CD4-positive, alpha-beta T cell (primary cell): ENCODE measurements at places on chromosomes 2 and 18.

DNA sequence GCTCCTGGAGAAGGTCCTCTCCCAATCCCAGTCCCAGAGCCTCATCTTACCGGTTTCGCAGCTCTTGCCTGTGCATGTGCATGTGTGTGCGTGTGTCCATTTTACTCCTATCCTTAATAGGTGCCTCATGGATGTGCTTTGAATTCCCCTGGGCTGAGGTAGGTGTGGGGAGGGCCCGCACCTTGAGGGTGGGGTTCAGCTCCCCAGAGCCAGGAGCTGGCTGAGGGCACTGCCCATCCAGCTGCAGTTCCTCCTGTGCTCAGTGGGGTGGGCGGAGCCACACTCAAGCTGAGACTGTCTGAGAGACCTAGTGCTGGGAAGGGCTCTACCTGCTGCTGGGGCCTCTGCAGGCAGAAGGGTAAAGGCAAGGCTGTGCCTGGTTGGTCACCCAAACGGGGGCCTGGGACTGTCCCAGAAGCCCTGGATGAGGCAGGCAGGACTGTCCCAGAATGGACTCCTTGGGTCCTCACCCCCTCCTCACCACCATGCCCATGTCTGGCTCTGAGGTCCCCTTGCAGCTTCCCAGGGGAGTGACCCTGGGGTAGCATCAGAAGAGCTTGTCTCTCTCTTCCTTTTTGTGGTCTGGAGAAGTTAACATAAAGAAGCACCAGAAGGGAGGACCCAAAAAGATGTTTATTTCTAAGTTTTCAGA is 8.9 kb downstream of the GDF7 start:
- DNase-seq: no peak

- DNase-seq: no peak
Measured at GRCh38 chr2:113899166-113899565, 9.3 kb downstream of the ACTR3 start.

DNA sequence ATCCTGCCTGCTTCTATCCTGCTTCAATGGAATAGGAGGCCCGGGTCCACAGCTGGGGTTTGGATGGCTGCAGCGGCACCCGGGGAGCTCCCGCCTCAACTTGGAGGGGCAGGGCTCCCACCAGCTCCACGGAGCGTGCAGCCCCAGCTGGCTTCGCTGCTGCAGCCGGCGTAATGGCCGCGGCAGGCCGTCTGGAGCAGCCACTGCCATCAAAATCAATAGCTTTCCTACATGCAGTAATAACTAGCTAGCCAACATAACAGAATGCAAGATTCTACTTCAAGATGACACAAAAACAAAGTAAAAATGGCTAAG is 154.2 kb upstream of the RMP24 start:
- no peak for DNase-seq

- no peak for DNase-seq
Measured at GRCh38 chr2:179787601-179788000, 73.8 kb downstream of the ZNF385B start.

GRCh38 chr2:36351291-36351690 is 4.3 kb upstream of the CRIM1 start:
- DNase-seq: no peak

DNA sequence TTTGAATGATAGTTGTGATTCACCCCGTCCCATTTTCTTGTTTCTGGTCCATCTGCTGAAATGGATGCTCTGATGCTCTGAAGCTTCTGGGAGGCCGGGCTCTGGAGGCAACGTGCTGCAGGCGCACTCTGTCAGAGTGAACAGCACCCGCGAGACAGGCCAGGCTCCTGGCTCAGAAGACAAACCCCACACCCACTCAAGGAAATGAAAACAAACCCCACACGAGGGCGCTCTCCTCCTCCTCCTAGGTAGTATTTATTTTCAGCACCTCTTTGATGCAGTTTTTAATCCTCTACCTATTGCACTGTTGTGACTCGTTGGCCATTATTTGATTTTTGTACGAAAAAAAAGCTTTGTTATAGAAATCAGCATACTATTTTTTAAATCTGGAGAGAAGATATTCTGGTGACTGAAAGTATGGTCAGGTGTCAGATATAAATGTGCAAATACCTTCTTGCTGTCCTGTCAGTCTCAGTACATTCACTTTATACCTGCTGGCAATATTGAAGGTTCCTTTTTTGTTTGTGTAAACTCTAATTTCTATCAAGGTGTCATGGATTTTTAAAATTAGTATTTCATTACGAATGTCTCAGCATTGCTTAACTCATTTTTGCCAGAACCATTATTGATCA is 10.3 kb upstream of the CHST10 start:
- peak; percentile 69 for DNase-seq

DNA sequence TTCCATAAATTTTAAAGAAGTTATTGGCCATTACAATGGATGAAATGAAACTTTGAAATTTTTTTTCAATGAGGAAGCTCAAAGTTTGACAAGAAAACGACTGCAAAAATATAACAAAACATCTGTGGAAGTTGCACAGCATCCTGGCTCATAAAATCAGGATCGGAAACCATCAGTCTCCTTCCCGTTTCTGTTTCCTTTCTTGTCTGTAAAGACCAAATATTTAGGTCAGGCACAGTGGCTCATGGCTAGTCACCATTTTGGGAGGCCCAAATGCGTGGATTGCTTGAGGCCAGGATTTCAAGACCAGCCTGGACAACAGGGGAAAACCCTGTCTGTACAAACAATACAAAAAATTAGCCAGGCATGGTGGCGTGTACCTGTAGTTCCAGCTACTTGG is 27.6 kb upstream of the SSB start:
- no peak for DNase-seq
